Dermis blood vessel endothelial cell (primary cell): ENCODE measurements at places on chromosomes 3 and 15.

GRCh38 chr15:30859091-30859874 is 44.4 kb upstream of the FAN1 start:
- DNase-seq, result peak; percentile 51

- peak; percentile 71 for DNase-seq
Measured at GRCh38 chr3:149375501-149376196, 1.8 kb downstream of the TM4SF1 start.

DNA sequence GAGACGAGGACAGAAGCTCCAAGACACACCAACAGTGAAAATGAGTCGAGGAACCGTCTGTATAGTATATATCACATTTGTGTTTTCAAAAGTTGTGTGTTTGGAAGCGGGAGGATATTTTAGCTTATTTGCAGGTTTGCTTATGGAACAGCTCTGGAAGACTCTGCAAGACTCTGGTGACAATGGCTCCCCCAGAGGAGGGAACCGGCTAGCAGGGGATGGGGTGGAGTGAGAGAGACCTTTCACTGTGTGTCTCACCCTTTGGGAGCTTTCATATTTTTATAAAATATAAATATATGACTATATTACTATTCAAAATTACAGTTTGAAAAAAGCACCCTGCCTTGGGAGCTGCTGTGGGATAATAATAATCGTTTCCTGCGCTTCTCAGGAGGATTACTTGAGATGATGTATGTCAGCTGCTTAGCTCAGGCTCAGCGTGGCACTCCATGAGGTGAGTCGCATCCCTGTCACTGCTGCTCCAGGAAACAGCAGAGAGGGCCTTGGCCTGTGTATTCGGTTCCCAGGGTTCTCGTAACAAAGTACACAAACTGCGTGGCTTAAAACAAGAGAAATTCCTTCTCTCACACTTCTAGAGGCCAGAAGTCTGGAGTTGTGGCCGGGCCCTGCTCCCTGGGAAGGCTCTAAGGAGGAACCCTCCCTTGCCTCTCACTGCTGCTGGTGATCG is 183.9 kb downstream of the FAM43A start:
- DNase-seq, result peak; percentile 53

- DNase-seq, result no peak
Measured at GRCh38 chr15:70199540-70200410, 102.1 kb upstream of the TLE3 start.

DNA sequence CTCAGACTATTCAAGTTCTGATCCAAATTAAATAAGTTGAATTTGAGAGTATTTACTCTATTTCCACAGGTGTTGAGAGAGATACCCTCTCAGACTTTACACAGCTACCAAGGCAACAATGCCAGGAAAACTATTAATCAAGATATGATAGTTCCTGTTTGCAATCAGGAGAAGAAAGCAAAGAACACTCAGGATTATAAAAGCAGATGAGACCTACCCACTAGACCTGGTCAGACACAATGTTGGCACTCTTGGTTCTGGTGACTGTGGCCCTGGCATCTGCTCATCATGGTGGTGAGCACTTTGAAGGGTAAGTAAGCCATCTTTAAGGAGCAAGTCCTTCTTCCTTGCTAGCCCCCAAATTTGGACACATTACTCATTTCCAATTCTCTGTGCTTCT is at the start of gene CPB1:
CPB1 (plus strand) TSS at position 227 of the 400 bp plus-strand sequence; CDS start at position 240, 13 bp downstream.
- DNase-seq, result no peak

GRCh38 chr15:71316911-71317310 is 201.6 kb downstream of the THSD4 start:
- no peak for DNase-seq

DNA sequence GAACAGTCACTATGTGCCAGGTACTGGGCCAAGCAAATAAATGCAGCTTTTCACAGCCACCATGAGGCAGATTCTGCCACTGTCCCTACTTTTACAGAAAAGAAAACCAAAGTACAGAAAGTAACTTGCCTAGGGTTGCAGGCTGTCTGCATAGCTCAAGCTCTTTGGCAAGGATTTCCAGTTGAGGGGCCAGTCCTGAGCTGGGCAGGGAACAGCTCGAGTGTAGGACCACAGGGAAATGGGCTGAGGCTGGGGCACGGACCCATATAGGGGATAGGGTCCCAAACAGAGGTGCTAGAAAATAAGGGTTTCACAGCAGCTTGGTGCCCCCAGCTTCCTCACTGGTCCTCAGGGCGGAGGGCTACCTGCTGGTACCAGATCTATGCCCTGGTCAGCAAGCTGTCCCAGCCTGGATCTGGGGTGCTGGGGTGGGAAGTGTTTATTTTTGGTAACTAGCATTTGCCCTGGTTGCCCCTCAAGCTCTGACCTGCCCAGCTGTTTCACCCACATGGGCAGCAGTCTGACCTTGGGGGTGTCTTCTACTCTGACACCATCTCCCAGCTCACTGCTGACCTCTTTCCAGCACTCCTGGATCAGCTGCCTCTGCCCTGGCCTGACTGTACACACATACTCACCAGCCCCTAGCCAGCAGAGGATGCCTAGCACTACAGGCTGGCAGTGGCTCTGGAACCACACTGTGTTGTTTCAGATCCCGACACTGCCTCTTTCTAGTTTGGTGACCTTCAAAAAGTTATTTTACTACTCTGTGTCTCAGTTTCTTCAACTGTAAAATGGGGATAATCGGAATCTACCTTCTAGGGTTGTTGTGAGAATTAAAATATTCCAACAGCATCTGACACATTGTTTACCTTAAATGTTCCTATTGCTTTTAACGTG is 16.2 kb downstream of the MRAS start:
- no peak for DNase-seq

- DNase-seq, result no peak
Measured at GRCh38 chr3:5769825-5770224, 582.3 kb downstream of the EDEM1 start.

- DNase-seq, result peak; percentile 85
Measured at GRCh38 chr3:39637807-39638206, 170.3 kb downstream of the MOBP start.

- peak; percentile 73 for DNase-seq
Measured at GRCh38 chr3:126245811-126246727, 65.7 kb upstream of the ALDH1L1 start.

- no peak for DNase-seq
Measured at GRCh38 chr15:69860921-69861320, 236.8 kb downstream of the TLE3 start.

DNA sequence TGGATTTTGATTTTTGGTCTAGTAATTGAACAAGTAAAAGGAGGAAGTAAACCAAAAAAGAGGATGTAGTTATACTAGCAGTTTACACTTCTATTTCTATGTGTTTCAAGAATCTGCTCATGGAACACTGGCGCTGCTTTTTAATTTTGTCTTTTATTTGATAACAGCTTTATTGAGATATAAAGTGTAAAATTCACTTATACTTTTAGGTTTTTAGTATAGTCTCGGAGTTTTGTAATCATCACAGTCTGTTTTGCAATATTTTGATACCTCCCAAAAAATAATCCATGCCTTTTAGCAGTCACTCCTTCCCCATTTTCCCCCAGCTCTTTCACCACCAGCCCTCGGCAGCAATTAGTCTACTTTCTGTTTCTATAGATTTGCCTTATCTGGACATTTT is 18.0 kb downstream of the UBE2E2 start:
- no peak for DNase-seq

DNA sequence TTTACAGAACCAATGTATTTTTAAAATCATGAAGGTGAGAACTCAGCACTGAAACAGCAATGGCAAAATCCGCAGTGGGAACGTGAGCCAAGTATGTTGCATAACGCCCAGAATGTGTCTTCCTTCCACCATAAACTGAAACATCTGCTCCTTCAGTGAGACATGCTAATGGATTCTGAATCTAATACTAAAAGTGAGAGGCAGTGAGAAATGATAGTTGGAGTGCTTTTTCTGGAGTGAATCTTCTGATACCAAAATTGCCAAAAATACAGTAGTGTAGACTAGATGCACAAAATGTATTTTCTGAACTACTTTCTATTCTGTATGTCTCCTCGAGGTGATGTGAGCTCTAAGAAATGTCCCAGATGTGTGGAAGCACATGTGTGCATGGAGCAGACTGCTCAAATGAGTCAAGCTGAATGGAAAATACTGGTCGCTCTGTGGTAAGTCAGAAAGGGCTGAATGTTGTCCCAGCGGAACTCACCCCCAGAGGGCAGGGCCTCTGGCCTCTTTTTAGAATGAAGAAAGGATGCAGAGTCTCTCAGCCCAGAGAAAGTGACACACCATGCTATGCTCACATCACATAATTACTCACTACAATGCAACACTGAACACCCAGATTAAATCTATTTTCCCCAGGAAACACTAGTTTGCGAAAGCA is 73.0 kb downstream of the ATP10A start:
- DNase-seq, result no peak

- DNase-seq, result no peak
Measured at GRCh38 chr3:147729641-147730040, 320.5 kb downstream of the ZIC1 start.

DNA sequence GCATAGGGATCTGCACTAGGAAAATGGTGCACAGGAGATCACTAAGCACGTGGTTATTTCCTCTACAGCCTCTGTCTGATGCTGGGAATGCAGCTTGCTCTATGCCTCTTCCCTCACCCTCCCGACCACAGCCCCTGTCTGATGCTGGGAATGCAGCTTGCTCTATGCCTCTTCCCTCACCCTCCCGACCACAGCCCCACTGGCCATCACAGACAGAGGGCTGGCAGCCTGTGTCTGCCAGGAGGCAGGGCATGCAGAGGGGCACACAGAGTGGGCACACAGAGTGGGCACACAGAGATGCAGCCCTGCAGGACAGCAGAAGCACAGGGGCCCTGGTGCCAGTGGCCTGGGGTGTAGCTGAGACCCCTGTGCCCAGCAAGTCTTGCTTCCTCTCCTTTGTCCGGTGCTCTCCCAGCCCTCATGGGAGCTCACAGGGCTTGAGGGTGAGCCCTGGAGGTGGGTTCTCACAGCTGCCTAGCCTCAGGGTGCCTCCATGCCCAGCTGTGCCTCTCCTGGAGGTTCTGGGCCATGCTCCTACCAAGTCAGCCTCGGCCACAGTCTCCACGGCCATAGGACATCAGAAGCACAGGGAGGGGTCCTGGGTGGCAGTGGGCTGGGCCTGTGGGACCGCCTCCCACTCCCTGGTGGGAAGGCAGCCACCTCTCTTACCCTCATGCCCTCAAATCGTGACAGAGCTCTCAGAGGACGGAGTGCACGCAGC is 65.8 kb downstream of the EXOG start:
- no peak for DNase-seq

- no peak for DNase-seq
Measured at GRCh38 chr15:71945012-71945411, 134.7 kb downstream of the NR2E3 start.

GRCh38 chr3:128463771-128464170 is 2.9 kb downstream of the DNAJB8 start:
- no peak for DNase-seq

DNA sequence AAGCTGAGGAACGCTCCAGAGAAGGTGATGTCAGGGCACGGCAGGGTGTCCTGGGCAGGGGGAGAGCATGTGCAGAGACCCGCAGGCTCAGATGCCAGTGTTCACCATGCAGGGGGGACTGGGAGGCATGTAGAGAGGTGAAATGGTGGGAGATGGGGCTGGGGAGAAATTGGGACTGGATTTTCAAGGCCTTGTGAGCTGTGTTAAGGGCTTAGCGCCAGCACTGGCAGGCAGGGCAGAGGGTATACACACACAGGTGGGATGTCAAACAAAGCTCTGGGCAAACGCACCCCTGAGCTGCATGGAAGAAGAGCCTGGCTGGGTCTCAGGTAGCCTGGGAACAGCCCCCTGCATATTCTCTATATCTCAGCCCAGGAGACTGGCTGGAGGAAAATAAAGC is 282.7 kb downstream of the SHQ1 start:
- DNase-seq, result no peak

DNA sequence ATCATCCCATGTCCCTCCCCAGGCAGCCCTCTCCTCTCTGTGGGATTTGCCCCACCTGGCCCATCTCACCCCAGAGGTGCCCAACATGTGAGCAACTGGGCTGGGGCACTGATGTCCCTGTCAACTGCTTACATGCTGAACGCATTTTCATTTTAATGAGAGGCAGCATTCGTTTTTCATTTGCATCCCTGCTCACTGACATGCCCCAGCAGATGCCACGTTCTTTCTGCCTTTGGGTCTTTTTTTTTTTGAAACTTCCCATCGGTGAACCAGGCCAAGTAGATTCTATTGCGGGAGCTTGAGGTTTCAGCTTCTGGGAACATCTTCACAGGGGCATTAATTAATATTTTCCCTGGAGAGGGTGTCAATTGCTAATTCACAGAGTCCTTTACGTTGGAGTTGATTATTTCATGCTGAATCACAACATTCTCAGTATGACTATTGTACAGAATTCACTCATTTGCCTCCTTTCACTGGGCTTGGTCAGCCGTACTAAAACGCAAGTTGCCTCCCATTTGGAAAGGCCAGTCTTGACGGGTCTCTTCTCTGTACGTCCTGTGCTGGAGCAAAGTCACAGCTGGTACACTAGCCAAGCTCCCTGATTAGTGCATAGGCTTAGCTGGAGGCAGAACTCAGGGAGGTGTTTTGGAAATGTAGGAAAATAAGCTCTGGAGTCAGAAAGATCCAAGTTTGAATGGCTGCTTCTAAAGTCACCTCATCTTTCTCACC is 69.8 kb downstream of the CHRNA7 start:
- no peak for DNase-seq

- peak; percentile 15 for DNase-seq
Measured at GRCh38 chr15:51982770-51983103, 11.2 kb upstream of the LEO1 start.

DNA sequence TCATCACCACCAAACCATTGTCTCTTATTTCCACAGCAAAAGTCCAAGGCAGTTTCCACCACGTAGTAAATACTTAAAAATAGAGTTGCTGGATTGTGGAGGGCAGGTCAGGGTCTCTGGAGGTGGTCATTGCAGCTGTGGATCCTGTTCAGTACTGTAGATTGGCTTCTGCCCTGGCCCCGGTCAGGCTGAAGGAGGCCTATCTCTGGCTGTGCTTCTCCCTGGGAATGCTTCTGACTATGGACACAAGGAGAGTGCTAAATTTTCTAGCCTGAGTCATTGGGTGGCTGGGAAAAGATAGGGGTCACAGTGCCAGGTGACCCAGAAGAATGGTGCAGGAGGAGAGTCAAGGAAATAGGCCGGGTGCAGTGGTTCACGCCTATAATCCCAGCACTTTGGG is 26.3 kb upstream of the GMPPB start:
- no peak for DNase-seq

GRCh38 chr3:165837058-165837525 is at the start of gene BCHE:
Gene BCHE, minus strand, starts transcription at chr3:165837423. Its CDS starts 6,390 bp downstream, at chr3:165831033.
- DNase-seq, result peak; percentile 1

DNA sequence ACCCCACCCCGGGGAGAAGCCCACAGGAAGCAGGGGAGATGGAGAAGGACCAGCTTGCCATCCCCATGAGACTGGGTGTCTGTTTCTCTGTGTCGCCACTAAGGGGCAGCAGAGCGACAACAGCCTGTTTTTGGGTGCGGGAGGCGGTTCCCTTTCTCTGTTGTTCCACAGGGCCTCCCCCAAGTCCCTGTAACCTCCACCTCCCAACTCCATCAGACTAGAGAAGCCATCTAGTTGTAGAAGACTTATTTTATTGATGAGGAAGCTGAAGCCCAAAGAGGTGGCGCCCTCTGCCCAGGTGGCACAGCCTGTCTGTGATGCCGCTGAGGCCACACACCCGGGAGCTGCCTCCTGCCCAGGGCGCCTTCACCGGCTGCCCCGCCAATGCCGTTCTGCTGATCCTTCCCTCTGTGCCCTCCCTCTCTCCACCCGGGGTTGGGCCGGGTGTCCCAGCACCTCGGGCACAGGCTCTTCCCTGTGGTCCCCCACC is 3.9 kb upstream of the CCDC9B start:
- DNase-seq, result peak; percentile 67
